ENCODE measurements at places on chromosomes 5 and 9.

- no peak for DNase-seq
Observed at GRCh38 chr9:115445655-115446054, 327.7 kb upstream of the TNC start.

- DNase-seq: no peak
Observed at GRCh38 chr5:95460665-95461064, 69.5 kb downstream of the FAM81B start.

DNA sequence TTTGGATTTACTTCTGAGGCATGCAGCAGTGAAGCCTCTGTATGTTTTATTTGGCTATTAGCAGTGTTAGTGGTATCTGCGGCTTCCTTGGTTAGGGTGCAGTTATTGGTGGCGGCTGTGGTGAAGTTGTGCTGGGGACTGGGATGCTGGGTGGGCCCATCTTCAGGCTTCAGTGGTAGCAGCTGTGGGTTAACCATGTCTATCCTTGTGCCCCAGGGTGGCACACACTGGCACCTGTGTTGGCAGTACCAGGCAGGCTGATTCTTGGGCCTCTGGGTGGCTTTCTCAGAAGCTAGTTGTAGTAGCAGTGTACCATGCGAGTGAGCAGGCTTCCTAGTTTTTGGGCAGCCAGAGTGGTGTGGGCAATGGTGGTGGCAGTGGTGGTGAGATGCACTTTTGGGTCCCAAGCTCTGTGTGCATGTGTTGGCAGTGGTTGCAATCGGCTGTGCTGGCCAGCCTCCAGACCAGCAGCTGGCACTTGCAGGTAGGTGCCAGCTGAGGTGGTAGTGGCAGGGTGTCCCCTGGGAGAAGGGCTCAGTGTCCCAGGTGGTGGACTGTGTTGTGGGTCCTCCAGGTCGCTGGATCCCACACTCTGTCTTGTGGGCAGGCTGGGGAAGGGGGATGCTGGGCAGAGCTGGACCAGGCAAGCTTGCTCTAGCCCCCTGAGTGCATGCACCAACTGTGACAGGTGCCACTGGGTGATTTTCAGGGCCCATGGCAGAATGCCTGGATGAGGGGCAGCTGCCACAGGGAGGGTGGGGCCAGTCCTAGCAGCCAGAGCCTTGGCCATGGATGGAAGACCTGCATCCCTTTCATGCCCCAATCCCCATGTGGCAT, 13.6 kb downstream of the AHRR start:
- no peak for DNase-seq

GRCh38 chr9:135074354-135075233, 12.9 kb upstream of the OLFM1 start:
- no peak for DNase-seq

DNA sequence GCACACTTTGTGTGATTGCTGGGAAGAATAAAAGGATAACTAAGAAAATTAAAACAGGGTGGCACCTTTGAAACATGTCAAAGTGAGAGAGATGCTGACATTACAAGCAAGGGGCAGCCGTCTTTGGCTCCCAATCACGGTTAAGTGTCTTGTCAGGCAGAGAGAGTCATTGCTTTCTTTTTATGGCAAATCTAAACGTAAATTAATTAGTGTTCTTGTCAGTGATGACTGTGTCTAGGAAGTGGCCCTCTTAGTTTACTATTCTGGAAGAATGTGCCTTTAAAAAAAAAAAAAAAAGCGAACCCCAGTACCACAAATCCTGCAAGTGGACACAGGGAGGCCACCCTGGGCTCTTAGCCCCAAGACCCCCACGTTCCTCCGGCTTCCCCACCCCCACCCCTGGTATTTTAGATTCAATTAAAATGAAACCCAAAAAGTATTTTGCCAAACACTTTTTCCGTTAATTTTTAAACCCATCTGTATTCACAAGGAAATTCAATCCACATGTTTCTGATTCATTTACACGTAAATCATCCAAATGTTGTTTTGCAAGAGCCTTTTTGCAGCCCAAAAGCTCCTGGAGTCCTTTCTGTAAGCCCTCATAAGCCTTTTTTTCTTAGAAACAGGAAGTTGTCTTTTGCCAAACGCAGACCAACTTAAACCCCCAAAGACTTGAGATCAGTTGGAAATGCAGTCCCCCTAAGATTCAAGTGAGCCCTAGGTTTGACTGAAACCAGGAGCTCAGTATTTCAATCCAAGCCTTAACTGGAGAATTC, 399.3 kb downstream of the EBF1 start:
- DNase-seq: peak; percentile 26

DNA sequence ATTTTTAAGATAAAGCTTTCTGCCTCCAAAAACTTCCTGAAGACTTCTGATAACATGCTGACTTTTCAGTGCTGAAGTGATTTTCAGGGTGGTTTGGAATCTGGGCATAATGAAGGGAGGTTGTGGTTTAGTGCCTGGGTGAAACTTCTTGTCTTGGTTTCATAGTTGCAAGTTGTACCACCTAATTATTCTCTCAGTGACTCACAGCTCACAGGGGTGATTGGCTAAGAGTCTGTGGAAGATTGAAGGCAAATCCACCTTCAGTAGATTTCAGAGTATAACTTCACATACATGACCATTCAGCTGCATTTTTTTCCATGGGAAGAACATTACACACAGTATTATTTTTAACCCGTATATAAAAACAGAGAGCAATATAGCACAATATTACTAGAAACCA, 199.9 kb downstream of the PTTG1 start:
- DNase-seq: no peak

- DNase-seq: peak; percentile 72
Observed at GRCh38 chr5:17132444-17133083, 84.9 kb upstream of the BASP1 start.

GRCh38 chr9:129305246-129305645, 127.2 kb upstream of the IER5L start:
- DNase-seq: no peak

GRCh38 chr5:90174236-90174635, 235.3 kb downstream of the CETN3 start:
- no peak for DNase-seq

DNA sequence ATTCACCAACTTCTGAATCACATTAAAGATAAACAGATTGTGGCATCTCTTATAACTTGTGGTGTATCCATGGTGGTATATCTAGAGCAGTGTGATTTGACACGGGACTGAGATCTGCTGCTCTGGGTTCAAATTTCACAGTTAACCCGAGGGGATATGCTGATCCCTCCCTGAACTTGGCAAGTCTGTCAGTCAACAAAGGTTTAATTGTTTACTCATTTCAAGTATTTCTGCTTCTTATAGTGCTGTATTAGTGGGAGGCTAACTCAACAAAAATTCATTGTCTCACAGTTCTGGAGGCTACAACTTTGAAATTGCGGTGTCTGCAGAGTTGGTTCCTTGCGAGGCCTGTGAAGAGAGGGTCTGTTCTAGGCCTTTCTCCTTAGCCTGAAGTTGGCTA, 1175.2 kb downstream of the PTPRD start:
- DNase-seq: no peak

GRCh38 chr9:10238087-10238486, 374.7 kb downstream of the PTPRD start:
- DNase-seq: peak; percentile 37

DNA sequence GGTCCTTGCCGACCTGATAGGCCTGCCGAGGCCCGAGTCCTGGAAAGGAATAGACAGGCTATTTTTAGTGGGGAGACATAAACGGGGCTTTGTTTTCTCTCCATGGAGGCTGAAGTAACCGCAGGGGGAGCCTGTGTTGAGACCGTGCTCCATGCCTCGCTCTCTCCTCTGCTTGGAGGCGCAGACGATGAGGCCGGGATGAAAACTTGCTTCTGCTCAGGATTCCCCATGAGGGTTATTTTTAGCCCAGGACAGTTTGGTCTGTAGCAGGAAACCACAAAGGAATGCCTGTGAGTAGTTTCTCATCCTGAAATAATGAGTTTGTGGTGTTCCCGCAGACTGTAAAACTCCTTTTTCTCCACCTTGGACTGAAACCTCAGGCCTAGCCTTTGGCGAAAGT, 81.9 kb upstream of the RARS1 start:
- peak; percentile 94 for DNase-seq
